ENCODE measurements at places on chromosomes 16 and 17.

GRCh38 chr17:74466828-74467184 is 372 bp downstream of the CD300A start:
- no peak for DNase-seq

DNA sequence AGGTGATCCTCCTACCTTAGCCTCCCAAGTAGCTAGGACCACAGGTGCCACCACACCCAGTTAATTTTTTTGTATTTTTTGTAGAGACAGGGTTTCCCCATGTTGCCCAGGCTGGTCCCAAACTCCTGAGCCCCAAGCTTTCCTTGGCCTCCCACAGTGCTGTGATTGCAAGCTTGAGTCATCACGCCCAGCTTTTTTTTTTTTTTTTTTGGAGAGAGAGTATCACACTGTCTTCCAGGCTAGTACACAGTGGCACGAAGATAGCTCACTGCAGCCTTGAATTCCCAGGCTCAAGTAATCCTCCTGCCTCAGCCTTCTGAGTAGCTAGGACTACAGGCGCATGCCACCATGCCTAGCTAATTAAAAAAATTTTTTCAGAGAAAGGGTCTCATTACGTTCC is 27.2 kb downstream of the HEATR9 start:
- no peak for DNase-seq

DNA sequence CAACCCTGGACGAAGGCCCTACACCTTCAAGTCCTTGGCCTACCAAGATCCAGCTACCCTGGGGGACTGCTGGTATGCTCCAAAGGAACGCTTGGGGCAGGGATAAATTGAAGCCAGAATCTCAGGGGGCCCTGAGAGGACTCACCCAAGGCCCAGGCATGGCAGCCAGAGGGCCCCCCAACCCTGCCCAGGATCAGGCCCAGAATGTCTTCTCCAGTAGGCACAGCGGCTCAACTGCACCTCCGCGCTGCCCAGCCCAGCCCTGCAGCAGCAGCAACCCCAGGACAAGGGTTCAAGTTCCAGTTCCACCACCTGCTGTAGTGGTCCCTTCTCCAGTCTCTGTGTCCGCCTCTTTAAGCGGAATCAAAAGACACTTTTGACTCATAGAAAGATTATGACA is 2.2 kb downstream of the TFAP4 start:
- DNase-seq: no peak

GRCh38 chr17:47120521-47121095 is 68.5 kb downstream of the CDC27 start:
- DNase-seq: no peak

DNA sequence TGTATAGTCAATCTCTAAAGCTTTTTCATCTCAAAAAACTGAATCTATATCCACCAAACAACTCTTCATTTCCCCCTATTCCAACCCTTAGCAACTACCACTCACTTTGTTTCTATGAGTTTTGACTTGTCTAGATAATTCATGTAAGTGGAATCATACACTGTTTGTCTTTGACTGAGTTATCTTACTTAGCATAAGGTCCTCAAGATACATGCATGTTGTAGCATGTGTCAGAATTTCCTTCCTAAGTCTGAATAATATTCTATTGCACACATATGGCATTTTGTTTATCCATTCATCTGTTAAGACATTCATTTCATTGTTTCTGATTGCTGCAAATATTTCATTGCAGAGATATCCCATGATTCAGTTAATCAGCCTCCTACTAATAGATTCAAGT is 72.2 kb downstream of the SSH2 start:
- DNase-seq: no peak

GRCh38 chr17:72609501-72609900 is 483.0 kb downstream of the SLC39A11 start:
- no peak for DNase-seq

All from keratinocyte (primary cell).